NCI-H2029 treated with DMSO at 0.1 percent for 48 hours (cell line): ENCODE measurements at places on chromosomes 5 and 9.

DNA sequence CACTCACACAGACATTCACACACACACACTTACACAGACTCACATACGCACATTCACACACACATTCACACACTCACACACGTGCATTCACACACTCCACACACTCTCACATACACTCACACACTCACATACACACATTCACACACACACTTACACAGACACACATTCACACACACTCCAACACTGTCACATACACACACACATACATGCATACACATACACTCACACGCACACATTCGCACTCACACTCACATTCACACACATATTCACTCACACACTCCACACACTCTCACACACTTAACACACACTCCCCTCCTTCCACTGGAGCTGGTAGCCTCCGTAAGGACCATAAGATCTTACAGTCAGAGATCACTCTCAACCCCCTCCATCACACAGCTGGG lies 26.2 kb downstream of the CAMK2A start:
- no peak for DNase-seq

- no peak for DNase-seq
These were observed 18.2 kb downstream of the TENT2 start for GRCh38 chr5:79630444-79630843.

- DNase-seq, result no peak
These were observed 49.6 kb upstream of the KIF2A start for GRCh38 chr5:62256161-62257019.

- DNase-seq, result no peak
These were observed 453 bp upstream of the DOK3 start for GRCh38 chr5:177509991-177510566.
